Suppressor macrophage treated with lipopolysaccharide for 4 hours (primary cell): ENCODE measurements at places on chromosomes 1 and 21.

DNA sequence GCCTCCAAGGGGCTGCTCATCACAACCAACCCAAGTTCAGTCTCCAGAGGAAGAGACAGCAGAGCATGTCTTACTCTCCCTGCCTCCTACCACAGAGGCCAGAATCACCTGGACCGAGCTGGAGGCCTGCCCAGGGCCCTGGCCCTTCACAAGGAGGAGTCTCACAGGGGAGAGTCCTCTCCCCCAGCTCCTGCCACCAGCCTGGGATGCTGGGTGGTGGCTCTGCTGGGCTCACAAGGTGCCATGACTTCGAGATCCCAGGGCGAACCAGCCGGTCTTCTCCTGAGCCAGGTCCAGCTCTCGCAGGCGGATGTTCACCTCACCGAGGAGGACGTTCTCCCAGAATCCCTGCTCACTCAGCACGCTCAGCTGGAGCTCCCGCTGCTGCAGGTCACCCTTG is 13.0 kb upstream of the PPP1R15B start:
- no peak for DNase-seq

DNA sequence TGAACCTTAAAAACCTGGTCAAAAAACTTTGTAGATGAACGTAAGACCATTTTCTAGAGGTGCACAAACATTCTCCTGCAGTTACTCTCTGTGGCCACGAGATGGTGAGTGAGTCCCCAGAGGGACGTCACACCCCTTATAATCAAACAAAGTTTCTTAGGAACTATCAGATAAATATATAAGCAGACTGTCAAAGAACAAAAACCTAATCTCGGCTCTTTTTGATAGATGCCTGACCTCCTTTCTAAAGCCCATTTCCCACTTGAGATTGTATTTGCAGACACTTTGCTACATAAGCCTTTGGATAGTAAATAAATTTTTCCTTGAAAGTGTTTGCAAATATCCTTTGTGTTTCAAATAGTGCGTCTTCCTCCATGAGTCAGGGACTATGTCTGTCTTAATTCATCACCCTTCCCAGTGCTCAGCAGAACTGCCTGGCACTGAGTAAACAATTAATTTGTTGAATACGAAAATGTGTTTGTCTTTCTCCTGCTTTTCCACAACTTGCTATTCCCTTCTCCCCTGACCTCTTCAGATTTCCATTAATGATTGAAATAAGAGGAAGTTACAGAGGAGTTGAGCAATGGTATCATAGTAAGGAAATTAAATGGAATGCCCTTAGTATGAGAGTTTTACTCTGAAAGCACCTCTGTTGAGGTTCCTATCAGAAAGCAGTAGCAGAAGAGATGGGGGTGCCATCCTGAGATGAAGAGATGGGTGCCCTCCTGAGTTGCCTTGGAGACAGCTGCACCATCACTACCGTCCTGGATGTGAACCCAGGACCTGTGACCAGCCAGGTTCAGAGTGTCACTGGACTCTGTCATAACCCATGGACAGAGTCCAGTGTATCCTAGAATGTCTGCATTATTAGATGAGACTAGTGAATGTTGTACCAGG is 57.8 kb upstream of the RAVER2 start:
- peak; percentile 55 for DNase-seq

- DNase-seq: peak; percentile 81
Observed at GRCh38 chr1:200802865-200803512, 64.3 kb downstream of the CAMSAP2 start.

DNA sequence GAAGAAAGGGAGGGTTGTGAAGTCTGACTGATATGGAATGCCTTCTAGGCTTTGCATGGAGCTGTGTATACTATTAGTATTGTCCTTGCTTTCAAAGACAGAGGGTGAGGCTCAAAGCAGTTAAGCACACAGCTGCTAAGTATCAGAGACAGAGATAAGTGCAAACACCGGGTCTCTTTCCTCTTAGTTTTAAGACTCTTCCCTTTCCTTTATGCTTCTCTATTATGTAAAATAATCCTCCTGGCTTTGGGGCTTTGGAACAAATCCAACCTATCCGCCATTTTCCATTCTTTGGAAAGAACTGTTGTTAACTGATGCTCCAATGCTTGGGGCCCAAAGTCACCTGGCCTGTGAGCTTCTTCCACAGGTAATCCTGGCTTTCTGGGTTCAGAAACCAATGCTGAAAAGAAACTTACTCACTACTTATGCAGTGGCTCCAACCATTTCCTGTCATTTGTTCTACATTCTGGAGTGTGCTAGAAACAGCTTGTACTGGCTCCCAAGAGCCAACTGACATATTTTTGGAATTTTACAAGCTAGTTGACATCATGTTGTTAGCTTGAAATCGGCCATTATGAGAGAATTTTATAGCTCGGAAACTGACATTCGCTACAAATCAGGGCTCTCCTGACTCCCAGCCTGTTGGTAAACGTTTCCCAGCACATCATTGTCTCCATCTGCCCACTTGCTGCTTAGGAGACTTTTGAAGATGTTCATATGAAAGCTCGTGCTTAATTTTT is 67.5 kb downstream of the DNTTIP2 start:
- DNase-seq: no peak

GRCh38 chr1:239058190-239058589 is 328.2 kb upstream of the CHRM3 start:
- DNase-seq: no peak

DNA sequence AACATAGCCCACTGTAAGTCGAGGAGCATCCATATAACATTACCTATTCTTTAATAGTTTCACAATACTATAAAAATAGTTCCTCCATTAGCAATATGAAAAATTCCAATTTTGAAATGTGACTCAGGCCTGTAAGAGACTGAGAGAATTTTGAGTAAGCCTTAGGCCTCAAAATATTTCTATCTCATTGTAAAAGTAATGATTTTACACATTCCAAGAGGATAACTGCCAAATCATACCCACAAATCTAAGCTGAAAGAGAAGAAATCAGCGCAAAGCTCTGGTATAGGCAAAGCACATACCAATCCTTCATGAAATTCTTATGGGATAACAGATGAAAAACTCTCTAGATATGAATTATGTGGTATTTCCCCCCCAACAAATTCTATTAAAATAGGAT is 144.1 kb downstream of the CDC42BPA start:
- DNase-seq: no peak

- no peak for DNase-seq
Observed at GRCh38 chr21:27515676-27516075, 548.8 kb upstream of the ADAMTS5 start.

GRCh38 chr1:247336390-247336789 is 4.7 kb upstream of the ZNF496 start:
- DNase-seq: no peak

GRCh38 chr1:226826479-226827261 is 43.7 kb upstream of the PSEN2 start:
- DNase-seq: peak; percentile 15

GRCh38 chr21:29133796-29134195 is 3.4 kb downstream of the MAP3K7CL start:
- no peak for DNase-seq

GRCh38 chr1:154759196-154759595 is 110.9 kb downstream of the KCNN3 start:
- peak; percentile 39 for DNase-seq

- DNase-seq: peak; percentile 43
Observed at GRCh38 chr1:58833166-58833565, 49.3 kb upstream of the JUN start.

GRCh38 chr1:45230537-45230936 is 24.1 kb upstream of the ZSWIM5 start:
- DNase-seq: no peak

GRCh38 chr1:77459881-77460280 is 178.1 kb downstream of the AK5 start:
- DNase-seq: no peak

GRCh38 chr1:89941110-89941766 is 53.7 kb upstream of the ZNF326 start:
- peak; percentile 75 for DNase-seq

DNA sequence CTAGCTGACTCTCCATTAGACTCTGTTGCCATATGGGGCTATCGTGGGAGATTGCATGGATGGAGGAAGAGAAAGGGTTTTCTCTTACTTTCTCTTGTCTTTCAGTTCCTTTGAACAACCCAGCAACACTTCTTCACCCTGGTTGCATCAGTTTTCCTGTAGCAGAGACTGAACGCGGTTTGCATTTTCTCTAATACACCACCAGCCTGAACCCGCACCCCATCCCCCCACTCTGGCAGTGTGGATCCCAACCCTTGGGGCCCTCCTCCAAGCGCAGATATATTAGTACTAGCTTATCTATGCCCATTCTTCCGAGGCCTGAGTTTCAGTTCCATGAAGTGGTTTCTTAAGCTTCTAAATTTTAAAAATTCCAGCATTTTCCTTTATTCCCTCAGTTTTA is 12.6 kb downstream of the DR1 start:
- peak; percentile 47 for DNase-seq

- peak; percentile 77 for DNase-seq
Observed at GRCh38 chr1:154478639-154479038, 23.4 kb upstream of the TDRD10 start.

- DNase-seq: no peak
Observed at GRCh38 chr1:119674835-119675289, 26.8 kb upstream of the ZNF697 start.

DNA sequence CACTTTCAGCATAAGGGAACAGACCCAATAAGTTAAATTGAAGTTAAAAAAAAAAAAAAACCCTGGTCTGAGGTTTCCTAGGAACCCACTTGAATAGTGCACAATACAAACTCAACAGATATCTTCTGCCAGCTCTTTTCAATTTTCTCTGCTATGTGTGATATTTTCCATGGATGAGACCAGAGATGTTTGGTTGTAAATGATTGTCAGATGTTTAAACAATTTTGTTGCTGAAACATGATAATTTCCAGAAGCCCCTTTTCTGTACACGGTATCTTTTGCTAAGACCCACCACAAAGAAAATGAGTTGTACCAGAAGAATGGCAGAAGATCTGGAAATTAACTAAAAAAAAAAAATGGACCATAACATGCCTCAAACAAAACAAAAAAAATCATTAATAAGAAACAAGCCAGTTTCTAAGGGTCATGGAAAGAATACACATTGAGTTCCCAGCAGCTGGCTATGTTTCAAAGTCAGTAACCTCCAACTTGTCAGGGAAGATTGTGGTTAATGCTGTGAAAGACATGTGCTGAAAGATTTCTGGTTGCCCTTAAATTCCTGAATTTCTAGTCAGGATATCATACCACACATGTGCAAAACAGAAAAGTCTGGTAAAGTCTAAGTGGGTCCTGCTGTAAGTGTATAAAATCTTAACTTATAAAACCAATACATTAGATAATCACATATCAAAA is 35.6 kb upstream of the MGST3 start:
- no peak for DNase-seq

DNA sequence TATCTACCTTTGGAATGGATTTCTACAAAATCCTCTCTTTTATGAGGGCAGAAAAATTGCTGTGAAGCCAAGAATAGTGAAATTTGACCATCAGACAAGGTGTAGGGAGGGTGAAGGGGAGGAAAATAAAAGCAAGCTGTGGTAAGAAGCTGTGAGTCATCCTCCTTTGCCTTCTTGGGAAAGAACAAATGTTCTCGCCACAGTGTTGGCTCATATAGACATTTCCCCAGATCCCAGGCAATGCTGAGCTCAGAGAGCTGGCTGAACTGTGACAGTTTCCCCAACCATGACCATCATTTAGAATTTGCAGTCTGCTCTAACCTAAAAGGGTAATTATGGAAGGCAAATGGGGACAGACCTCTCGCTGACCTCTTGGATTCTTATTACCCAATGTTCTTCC is 235.4 kb downstream of the PBX1 start:
- DNase-seq: peak; percentile 26

DNA sequence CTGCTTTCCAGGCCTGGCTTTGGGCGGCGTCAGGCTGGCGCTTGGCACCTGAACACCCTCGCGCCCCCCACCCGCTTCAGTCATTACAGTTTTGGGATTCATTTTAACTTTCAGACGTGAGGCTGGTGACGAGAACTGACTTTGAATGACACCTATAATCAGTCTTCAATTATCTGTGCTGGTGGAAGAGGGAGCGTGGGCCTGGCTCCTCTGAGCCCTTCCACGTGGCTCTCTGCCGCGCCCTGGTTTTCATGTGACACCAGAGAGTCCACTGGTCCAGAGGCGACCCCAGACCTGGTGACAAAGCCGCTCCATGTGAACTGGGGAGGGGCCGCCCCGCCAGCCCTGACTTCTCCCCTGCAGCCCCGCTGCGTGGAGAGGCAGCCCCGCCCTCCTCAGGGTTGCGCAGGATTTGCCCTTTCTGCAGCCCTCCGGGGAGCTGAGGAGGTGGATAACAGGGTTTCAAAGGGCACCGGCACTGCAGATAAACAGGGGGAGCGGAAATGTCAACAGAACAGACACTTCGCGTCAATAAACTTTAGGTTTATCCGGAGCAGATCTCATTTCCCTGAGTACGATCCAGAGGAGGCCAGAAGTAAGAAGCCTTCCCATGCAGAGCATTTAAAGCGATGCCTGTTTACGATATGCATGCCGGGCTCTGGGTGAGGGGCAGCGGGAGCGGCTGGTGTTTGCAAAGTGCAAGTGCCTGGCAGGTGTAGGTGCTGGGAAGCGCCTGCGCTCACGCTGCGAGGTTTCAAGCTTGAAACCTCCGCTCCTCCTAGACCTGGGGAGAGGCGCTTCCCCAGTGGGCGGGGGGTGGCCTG is 56.4 kb downstream of the AJAP1 start:
- no peak for DNase-seq

GRCh38 chr21:42236014-42236413 is 17.1 kb downstream of the ABCG1 start:
- DNase-seq: no peak

GRCh38 chr1:92784021-92784638 is 778 bp downstream of the EVI5 start:
- DNase-seq: peak; percentile 21

DNA sequence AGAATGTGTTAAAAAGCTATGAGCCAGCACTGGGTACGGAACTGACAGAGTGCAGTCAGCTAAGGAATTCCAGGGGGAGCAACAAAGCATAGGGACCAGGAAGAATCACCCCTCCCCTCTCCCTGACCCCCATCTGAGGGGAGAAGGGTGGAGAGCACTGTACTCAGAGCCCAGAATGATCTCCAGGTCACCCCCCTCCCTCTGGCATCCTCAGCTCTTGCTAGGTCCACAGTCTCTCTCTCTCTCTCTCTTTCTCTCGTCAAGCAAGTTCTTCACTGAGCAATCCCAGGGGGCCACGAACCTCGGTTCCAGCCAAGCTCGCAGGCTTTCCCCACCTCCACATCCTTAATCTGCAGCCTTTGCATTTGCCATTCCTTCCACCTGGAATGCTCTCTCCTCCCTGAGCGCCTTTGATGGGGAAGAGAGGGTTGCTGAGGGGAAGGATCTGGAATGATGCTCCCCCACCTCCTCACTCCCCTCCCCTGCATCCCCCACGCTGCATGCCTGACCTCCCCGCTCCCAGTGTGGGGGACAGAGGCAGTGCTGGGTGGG is 6.7 kb upstream of the WASF2 start:
- DNase-seq: no peak

- no peak for DNase-seq
Observed at GRCh38 chr1:93576746-93577145, 104.9 kb downstream of the BCAR3 start.

GRCh38 chr1:2930913-2931723 is 90.1 kb upstream of the ACTRT2 start:
- no peak for DNase-seq

- no peak for DNase-seq
Observed at GRCh38 chr1:16067127-16067768, 6.2 kb downstream of the FAM131C start.
